ENCODE measurements at places on chromosomes 6 and 20. TPM values are rescaled to one million over a fixed set of nuclear protein-coding genes. Genes with fewer than 3 reads are reported as not detected.

Gene FERMT1
- not detected for total RNA-seq

Gene FOXQ1
- not detected for total RNA-seq

Gene TREML1
- not detected for total RNA-seq

Gene MYMX
- total RNA-seq: not detected

Gene EYS
- not detected for total RNA-seq

Gene DLK2
- total RNA-seq: 0.36 TPM

Gene NRSN1
- total RNA-seq: not detected

Gene SMPD2
- 27.3 TPM for total RNA-seq

Gene GPSM3
- 202 TPM for total RNA-seq

Gene RIMS1
- not detected for total RNA-seq

Gene CNR1
- not detected for total RNA-seq

Gene OTOR
- not detected for total RNA-seq

Gene DPPA5
- total RNA-seq: not detected

Gene HLA-F
- 560 TPM for total RNA-seq

Gene CALHM4
- total RNA-seq: not detected

Gene TAF11
- 38.1 TPM for total RNA-seq

Data from CD4-positive, alpha-beta T cell (primary cell).